ENCODE measurements at places on chromosomes 6 and 20.

GRCh38 chr20:2978519-2978918 is 64.9 kb upstream of the GNRH2 start:
- DNase-seq: no peak

DNA sequence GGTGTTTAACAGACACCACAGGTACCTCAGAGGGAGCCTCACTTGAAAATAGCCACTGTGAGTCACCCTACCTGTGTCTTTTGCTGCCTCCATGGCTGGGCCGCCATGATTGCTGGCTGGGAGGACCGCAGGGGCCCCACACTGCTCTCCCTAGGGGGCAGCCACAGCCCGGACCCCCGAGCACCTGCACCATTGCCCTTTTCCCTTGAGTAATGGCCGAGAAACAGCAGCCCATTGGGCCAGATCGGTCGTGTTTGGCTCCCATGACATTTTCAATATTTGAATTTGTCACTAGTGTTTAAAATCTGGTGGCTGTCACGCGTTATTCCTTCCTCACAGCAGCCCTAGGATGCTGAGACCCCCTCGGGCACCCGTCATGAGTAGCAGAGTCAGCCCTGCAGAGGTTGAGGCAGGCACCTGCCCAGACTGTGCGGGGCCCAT is 6.7 kb downstream of the ZBP1 start:
- DNase-seq: no peak

DNA sequence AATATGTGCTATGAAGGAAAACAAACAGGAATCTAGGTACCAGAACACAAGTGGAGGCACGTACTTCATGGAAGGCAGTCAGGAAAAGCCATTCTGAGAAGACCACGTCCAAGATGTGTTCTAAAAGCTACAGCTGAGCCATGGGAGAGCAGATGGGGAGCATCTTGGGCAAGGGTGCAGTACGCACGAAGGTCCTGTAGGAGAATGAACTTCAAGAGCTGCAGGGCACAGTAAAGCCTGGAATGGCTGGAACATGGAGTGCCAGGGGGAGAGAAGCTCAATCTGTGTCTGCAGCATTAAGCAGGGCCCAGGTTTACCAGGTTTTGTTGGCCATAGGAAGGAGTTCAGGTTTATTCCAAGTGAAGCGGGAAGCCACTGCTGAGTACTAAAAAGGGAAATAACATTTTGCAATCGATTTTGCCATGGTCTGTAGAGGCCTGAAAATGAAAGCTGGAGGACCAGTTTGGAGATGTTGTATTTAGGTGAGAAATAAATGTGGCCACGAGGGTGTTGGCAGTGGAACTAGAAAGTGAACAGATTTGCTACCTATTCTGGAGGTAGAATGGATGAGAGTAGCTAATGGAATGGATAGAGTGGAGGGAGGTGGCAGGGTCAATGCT is 29.9 kb downstream of the ADTRP start:
- peak; percentile 86 for DNase-seq

GRCh38 chr6:151900256-151900655 is 92.8 kb downstream of the ESR1 start:
- no peak for DNase-seq

DNA sequence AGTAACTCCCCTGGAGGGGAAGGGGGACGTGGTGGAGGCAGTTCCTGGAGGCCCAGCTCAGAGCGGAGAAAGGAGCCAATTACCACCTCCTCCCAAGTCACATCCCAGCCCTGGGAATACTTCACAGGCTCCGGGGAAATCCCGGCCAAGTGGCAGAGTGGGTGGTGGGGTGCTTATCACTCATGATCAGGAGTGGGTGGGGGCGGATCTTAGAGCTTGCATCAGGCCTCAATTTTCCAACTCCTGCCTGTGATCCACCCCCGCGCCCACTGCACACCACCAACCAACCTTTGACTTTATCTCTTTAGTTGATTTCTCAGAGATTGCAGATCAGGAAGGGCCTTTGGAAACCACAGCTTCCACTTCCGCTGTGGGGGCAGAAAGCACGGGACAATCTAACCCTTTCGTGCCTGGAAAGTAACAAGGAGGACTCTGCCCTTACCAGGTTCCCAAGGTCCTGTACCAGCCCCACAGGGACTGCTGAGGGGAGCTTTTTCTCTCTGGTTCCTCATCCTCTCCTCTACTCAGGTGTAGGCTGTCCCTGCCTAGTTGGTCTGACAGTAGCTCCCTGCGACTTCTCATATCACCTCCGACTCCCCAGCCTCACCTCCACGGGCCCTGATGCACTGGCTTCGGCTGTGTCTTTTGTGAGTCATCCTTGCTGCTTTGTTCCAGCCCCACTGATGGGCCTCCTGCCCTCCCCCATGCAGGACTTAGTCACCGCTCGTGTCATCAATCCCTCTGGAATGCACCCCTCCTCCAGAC is 24.9 kb upstream of the IER3 start:
- DNase-seq: peak; percentile 94

- DNase-seq: no peak
Measured at GRCh38 chr6:35128496-35128895, 12.6 kb downstream of the TCP11 start.

DNA sequence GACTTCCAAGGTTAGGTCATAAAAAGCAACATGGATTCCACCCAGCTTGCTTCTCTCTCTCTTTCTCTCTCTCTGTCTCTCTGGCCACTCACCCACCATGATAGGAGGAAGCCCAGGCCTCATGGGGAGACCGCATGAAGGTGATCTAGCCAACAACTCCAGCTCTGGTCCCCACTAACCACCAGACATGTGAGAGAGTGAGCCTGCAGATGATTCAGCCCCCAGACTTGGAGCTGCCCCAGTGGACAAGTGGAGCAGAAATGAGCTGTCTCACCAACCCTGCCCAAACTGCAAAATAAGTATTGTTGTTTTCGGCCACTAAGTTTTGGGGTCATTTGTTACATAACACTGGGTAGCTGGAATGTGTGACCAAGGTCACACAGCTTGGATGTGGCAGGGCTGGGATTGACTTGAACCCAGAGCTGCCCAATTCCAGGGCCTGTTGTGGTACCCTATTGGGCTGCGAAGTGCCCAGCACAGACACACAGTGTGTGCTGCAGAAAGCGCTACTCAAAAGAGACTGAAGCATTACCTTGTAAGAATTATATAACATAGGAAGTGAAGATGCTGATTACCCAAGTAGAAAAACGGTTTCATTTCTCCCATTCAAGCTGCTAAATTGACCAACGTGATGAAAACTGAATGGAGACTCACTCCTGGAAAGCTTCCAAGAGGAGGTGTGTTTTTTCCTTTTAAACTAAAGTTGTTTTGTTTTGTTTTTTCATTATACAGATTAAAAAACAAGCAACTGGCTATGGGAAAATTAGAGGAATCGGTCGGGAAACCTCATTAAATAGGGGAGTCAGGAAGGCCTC is 9.1 kb upstream of the TLDC2 start:
- peak; percentile 84 for DNase-seq

DNA sequence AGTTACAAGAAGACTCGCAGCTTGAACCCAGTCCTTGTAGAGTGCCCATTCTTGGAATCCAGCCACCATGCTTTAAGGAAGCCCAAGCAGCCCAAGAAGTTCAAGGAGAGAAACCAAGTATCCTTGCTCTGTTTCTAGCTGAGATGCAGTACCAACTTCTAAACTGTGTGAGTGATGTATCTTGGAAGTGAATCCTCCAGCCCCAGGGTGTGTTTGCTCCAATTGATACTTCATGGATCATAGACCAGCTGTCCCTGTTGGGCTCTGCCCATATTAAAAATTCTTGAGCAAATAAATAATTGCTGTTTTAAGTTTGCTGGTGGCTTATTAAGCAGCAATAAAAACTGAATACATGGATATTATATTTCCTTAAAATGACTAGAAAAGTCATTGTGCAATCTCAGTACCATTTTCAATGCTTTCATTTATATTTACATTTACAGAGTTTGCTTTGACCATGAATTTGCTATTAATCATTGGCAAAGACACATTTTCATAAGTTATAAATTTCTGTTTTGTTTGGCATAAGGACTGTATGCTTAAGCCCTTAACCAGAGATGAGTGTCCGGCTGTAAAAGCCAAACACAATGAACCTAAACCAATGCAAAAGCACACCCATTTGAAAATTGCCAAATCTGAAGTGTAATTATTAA is 9.2 kb downstream of the SPTLC3 start:
- no peak for DNase-seq

DNA sequence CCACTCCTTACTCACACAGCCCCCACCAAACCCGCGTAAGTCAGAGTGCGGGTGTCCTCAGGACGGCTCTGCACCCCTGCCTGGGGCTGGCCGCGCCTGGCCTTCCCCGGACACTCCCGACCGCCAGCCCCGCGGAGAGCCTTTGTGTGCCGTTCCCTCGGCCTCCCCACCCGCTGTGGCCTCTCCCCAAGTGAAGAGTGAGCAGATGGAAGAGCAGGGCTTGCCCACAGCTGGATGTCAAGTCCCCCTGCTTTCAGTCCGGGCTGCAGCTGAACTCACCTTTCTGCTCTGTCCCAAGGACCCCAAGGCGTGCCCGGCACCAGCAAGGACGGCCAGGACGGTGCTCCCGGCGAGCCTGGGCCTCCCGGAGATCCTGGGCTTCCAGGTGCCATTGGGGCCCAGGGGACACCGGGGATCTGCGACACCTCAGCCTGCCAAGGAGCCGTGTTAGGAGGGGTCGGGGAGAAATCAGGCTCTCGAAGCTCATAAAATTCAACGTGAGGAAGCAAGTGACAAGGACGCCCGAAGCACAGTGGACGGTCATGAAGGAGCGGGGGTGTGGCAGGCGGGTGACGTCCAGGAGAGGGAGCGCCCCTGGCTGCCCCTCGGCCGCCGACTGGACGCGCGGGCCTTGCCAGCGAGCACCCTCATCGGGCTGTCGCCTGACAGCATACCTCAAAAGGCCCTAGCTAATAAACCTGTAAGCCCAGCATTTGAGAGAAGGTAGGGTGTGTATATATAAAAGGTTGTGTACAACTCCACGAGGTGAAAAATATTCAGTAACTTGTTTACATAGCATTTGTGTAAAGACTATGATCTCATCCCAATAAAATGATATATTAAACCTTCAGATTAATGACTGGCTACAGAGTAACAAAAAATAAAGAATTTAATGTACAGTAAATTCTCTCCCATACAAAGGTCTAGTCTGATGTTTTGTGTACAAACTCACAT is 21.1 kb downstream of the TCFL5 start:
- DNase-seq: no peak

- no peak for DNase-seq
Measured at GRCh38 chr6:131408811-131409210, 164.2 kb upstream of the ARG1 start.

DNA sequence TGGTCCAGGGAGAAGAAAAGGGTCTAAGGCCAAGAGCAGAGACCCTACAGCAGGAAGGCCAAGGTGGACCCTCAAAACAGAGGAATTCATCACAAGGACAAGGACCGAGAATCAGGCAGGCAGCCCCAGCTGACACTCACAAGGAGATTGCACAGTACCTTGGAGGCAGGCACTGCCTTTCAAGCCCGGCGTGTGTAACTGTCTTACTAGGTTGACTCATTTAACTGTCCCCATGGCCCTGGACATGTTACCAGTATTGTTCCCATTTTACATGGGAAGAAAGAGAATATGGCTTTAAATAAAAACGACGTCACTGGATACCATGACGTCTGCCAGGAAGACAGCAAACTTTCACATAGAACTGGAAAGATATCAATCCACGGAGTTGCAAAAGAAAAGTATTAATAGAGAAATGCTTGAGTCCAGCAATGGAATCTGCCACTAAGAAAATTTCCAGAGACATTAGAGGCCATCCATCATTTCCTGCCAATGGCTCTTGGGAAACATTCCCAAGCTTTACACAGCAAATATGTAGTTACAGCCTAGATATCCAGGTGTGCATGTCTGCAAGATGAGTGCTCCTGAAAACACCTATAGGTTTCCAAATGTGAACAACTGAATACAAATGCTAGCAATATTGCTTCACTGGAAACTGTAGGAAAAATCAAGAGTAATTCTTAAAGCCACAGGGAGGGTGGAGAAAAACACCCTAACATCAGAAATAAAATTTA is 111.5 kb upstream of the RPS6KA2 start:
- DNase-seq: peak; percentile 16

DNA sequence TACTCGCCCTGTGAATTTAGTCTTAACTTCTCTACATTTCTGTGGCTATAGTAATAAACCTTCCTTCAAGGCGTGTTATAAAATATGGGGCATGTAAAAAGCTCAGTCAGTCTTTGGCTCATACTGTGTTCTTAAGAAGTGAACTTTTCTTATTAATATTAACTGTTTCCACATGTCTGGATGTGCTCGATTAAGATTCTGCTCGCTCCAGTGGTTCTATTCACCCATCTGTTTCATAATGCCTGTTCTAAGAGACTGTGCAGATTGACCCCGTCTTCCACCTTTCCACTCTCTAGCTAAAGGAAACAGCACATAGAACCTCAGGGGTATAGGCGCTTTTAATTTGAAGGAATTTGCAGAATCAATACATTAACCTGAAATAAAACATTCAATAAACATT is 99.9 kb downstream of the L3MBTL3 start:
- no peak for DNase-seq

GRCh38 chr6:106250953-106251352 is 74.6 kb downstream of the ATG5 start:
- no peak for DNase-seq

- DNase-seq: peak; percentile 13
Measured at GRCh38 chr6:30542915-30543314, 13.4 kb downstream of the GNL1 start.

DNA sequence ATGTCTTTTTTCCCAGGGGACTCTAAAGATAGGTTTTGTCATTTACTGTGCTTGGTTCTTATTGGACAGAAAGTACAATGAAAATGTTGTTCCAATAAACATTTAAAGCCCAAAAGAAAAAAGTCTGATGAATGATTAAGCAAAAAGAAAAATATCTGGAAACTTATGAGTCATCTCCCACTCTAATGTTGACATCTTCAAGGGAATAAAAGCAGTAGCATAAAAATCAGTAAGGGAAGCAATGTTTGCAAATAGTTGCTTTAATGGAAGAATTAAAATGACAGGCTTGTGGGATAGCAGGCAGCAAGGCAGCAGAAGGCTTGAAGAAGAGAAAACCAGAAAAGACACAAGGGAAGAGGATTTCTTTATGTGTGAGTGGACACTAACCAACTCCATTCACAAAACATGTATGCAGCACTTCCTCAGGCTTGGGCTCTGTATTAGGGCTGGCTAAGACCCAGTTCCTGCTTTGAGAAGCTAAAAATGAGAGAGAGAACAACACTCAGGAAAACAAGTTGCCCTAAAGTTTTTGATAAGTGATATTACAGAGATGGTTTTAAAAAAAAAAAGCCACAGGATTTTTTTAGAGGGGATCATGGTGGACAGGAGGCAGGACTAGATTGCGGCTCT is 263.2 kb upstream of the NT5E start:
- DNase-seq: no peak

- DNase-seq: no peak
Measured at GRCh38 chr6:94510877-94511276, 1066.5 kb upstream of the MANEA start.

DNA sequence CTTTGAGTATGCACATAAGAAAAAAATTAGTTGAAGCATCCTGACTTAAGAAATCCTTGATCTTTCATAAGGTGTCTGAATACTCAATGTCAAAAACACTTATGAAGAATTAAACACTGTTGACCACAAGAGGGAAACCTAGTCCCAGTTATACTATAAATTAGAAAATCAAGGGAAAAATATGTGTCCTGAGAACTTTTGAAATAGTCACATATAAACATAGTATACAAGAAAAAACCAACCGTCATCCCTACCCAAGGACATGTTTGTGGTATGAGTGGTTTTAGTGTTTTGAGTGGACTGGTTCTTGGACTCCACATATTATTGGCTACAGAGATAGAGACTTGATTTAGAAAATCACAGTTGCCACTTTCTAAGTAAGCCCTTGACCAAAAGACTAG is 7.6 kb upstream of the HLA-DRA start:
- peak; percentile 66 for DNase-seq
